ENCODE measurements at places on chromosomes 12 and 14.
A peak's percentile ranks its signal among the peaks of the same experiment; 100 is the strongest.

DNA sequence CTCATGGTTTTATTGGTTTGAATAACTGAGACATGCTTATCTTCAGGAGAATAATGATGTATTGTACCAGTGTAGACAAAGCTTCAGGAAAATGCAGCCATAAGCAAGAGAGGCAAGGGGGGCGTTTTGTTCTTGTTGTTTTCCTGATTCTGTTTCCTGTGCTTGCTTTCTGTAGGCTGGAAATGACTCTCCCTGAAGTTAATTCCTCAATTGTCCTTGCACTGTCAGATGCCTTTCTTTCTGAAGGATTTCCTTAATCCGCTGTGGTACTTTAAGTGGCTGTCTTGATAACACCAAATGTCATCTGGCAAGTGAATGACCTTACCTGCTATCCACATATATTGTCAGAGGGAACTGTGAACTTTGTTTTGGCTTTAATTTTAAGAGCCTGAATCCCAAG lies 220.0 kb downstream of the NEDD1 start:
- DNase-seq = peak; percentile 78

GRCh38 chr12:12992418-12993130 lies 7.5 kb downstream of the HEBP1 start:
- DNase-seq = no peak

DNA sequence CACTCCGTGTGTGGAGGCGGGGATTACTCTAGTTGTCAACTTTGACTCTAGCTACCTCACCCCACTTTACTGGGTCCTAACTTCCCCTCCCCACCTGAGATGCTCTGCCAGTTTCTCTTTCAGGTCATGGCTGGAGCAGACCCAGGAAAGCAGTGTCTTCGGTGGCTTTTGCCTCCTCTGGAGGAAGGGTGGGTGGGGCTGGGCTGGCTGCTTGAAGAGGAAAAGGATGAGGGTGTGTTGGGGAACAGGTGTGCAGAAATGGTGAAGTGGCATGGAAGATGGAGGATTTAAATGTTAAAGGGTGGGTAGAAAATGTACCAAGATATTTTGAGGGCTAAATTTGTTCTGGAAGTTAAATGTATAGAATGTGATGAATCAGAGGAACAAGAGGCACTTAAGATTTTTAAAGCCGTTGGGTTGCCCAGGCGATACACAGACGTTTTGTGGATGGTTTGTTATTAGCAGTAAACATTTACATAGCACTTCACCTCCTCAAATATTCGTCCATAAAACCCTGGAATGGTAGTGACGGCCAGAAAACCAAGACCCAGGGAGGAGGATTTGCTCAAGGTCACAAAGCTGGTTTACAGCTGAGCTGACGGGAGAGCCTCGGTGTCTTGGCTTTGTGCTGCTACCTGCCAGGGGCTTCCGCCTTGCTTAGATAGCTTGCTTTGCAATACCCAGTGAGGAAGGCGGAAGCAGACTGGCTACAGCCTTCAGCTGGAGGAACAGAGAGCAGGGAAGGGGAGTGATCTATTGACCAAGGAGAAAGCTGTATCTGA lies 72.2 kb upstream of the PRMT8 start:
- DNase-seq = no peak

DNA sequence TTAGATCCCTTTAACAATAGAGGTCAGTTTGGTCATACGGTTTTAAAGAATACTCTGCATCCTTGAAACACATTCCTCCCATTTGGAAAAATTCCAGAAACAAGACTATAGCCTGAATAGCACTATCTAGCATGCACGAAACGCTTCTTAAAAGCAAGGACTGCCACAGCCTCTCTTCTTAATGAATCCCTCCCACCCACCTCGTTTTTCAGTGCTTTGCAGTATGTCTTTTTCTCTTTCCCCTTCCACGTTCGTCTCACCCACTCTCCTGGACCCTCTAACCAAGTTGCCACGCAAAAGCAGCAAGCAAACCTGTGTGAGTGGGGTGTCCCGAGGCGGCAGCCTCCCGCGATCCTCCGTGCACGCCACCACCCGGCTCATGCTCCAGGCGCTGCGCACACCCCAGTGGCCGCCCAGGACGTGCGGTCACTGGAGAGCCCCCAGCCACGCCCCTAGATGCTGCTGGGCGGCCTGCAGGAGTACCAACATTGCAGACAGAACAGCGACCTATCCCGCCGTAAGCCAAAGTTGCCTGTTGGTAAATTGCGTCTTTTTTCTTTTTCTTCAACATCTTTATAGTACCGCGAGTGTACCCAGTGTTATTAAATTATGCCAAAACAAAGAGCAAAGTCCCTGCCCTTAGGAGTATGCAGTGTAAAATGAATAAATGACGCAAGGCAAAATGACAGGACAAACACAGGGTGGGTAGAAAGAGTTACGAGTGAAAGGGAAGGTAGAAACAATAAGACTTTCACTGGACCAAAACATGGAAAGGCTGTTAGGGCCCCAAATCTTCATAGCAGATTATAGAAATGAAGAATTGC lies at the start of gene SLC38A4:
Gene SLC38A4 (minus strand): TSS at position 407 of the 824 bp plus-strand sequence. CDS start 32,926 bp downstream, outside the sequence.
- DNase-seq = no peak

GRCh38 chr12:70722584-70723343 lies 85.5 kb upstream of the PTPRB start:
- DNase-seq = no peak

- no peak for DNase-seq
These were observed 35.9 kb upstream of the CEP83 start for GRCh38 chr12:94495445-94496115.

- DNase-seq = no peak
These were observed 23.0 kb upstream of the ATP2B1 start for GRCh38 chr12:89731614-89732013.

- no peak for DNase-seq
These were observed 75.3 kb downstream of the KDM2B start for GRCh38 chr12:121505513-121505912.

GRCh38 chr12:8096281-8096915 lies 14.3 kb downstream of the NECAP1 start:
- no peak for DNase-seq
